Amniotic epithelial cell (primary cell): ENCODE measurements at places on chromosomes 7 and 10.

DNA sequence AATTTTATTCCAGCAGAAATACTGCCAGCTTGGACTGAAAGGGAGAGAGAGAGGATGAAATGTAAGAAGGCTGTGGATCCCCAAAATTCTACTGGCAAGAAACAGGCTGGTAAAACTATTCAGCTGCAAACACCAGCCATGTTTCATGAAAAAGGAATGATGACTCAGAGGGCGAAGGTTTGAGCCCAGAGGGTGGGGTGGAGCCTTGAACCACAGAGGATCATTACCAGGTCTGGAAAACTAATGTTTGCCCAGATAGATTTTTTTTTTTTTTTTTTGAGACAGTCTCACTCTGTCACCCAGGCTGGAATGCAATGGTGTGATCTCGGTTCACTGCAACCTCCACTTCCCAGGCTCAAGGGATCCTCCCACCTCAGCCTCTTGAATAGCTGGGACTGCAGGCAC lies 41.7 kb upstream of the NRF1 start:
- DNase-seq = peak; percentile 62

DNA sequence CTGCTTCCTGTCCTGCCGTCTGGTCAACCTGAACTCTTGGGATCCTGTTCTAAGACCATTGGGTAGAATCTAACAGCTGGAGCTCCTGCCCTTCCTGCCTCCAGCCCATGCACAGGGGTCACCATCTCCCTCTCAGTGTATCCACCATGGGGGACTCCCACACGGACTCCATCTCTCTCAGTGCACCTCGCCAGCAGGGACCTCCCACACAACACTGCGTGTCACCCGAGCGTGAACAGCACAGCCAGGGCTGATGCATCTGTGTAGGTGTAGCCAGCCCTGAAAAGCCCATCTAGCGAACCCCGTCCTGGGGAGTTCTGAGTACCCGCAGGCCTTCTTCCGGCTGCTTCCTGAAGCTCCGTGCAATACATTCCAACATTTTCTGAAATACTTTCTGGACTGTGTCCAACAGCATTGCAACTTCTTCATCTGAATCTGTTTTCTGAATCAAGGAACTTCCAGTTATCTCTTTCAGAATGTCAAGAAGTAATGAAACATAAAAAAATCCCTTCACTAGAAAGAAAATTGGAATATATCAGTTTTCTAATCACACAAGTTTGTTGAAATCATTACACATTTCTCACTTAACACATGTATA lies 52.5 kb downstream of the NCAPG2 start:
- peak; percentile 88 for DNase-seq

GRCh38 chr10:100338434-100339036 lies 8.5 kb upstream of the SCD start:
- no peak for DNase-seq

DNA sequence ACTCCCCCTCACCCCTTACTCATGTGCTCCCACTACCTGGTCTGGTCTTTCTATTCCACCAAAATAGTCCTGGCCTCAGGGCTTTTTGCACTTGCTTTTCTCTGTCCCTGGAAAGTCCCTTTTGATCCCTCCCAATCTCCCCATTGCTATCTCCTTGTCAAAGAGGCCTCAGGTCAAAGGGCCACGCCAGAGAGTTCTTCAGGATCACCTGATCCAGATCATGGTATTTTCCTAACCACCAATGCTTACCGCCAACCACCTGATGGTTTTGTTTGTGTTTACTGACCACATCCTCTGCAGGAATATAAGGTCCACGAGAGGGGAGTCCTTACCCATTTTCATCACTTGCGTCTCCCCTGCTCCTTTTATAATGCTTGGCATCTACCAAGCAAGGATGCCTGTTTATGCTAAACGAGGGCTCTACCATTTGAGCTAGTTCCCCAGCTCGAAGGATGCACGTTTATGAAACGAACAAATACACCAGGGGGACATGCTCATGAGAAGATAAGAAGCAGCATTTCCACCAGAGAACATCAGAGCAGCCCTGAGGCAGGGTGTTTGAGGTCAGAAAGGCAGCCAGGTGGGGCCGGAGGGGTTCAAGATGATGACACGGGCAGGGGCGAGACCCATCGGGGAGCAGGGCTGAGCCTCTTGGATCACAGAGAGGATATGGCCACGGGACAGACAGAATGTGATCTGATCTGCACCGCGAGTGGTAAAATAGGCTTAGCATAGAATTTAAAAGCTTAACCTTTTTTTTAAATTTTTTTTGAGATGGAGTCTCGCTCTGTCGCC lies 43.1 kb upstream of the FOXK1 start:
- DNase-seq = no peak

DNA sequence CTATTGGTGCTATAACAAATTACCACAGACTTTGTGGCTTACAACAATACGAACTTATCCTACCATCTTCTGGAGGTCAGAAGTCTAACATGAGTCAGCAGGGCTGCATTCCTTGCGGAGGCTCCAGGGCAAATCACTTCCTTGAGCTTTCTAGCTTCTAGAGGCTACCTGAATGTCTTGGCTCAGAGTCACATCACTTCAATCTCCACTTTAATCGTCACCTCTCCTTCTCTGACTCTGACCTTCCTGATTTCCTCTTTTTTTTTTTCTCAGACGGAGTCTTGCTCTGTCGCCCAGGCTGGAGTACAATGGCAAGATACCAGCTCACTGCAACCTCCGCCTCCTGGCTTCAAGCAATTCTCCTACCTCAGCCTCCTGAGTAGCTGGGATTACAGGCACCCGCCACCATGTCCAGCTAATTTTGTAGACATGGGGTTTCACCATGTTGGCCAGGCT lies 44.6 kb upstream of the ANAPC16 start:
- DNase-seq = peak; percentile 90

DNA sequence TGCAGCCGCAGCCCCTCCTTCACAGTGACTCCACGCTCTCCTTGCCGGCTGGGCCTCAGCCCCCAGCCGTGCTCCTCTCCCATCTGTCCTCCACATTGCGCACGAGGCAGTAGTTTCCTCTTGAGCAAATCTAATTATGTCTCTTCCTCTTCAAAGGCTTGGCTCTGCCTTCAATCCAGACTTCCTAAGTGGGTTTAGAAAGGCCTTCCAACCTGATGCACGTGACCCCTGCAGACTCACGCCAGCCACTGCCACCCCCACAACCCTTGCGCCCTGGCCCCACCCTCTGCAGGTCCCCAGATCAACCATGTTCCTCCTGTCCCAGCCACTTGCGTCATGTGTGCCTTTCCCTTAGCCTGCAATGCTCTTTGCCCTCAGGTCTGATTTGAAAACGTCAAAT lies 75.0 kb upstream of the ADAM12 start:
- no peak for DNase-seq

DNA sequence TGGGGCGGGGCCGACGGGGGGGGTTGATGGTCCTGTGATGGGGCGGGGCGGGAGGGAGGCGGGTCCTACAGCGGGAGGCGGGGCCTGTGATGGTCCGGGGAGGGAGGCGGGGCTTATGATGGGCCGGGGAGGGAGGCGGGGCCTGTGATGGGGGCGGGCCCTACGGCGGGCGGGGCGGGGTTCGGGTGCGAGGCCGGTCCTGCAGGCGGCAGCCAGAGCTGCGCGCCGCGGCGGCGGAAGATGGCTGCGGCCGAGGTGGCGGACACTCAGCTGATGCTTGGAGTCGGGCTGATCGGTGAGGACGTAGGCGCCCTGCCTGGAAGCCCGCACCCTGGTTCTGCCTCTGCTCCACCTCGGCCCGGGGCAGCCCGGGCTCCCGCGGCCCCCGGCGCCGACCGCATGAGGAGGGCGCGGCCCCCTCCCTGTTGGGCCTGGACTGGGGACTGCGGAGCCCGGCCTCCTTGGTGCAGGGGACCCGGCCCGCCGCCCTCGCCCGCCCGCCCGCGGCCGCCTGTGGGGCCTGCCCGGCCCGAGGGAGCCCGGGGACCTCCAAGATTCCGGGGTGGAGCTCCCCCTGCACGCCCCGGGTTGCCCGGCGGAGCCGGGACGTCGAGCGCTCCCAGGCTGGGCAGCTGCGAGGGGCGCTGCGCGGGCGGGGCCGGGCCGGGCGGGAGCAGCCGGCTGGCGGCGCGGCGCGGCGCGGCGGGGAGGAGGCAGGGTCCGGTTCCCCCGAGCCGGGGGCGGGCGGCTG lies at the start of gene DENND10:
Gene DENND10, plus strand, starts transcription at position 211 of the 751 bp plus-strand sequence. Its CDS starts 30 bp downstream, at position 241.
- DNase-seq = peak; percentile 67

- DNase-seq = peak; percentile 67
Observed at GRCh38 chr7:112201411-112201810, 4.8 kb downstream of the DOCK4 start.

DNA sequence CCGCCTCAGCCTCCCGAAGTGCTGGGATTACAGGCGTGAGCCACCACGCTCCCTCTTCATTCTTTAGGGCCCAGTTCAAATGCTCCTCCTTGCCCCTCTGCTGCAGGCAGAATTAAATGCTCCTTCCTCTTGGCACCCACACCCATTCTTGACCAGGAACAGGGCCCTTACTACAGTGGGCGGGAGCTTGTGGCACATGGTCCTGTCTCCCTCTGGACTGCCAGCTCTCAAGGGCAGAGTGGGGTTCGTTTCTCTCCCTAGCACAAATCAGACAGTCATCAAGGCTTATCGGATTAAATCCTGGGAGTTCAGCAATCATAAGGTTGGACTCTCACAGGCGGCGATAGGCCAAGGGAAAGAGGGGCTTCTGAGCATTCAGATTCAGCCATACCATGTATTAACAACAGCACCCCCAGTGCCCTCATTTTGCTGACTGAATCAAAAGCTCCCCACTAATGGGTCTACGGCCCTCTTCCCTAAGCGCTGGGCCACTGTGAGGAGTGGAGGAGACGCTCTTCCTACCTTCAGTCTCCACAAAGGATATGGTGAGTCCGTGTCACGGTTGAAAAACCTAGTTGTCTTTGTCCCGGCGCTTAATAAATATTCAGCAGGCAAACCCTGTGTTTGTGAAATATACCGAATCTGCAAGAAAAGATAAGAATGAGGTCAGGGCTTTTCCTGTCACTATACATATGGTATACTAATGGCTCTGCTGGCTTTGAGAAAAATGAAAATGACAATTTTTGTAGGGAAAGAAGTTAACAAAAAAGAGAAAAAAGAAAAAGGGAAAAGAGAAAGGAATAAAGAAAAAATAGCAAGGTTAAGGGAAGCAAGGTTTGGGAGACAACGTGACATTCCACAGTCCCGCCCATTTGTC lies 107.4 kb downstream of the CLEC2L start:
- no peak for DNase-seq

- DNase-seq = peak; percentile 96
Observed at GRCh38 chr7:133252858-133253518, at the start of gene EXOC4. Gene EXOC4, plus strand, starts transcription at chr7:133253078.

GRCh38 chr7:130216750-130217149 lies 9.1 kb downstream of the SSMEM1 start:
- DNase-seq = peak; percentile 18

DNA sequence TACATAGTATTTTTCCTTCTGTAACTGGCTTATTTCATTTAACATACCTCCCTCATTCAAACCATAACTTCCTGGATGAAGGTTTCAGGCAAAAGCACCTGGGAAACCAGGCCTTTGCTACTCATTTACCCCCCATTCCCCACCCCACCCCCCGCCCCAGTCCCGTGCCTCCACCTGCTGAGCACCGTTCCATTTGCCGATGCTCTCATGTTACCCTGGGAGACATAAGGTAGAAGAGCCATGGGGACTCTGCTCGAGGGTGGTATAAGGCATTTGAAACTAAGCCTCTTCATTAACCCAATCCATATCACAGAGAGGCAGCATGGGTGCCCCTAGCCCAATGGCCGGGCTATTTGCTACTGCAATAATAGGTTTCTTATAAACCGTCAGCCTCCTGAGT lies 22.2 kb upstream of the MCM10 start:
- no peak for DNase-seq

DNA sequence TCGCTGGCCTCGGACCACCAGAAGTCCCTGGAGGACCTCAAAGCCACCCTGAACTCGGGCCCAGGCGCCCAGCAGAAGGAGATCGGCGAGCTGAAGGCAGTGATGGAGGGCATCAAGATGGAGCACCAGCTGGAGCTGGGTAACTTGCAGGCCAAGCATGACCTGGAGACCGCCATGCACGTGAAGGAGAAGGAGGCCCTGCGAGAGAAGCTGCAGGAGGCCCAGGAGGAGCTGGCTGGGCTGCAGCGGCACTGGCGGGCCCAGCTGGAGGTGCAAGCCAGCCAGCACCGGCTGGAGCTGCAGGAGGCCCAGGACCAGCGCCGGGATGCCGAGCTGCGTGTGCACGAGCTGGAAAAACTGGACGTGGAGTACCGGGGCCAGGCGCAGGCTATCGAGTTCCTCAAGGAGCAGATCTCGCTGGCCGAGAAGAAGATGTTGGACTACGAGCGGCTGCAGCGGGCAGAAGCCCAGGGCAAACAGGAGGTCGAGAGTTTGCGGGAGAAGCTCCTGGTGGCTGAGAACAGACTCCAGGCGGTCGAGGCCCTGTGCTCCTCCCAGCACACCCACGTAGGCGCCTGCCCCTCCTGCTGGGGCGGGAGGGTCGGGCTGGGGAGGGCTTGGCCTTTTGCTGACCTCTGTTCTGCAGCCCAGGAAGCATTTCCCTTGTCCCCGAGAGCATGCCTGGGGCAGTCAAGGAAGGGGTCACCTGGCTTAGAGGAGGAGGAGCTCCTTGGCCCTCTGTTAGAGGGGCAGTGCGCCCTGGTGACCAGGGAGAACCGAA lies 77.3 kb upstream of the GTF2IRD1 start:
- DNase-seq = no peak

- no peak for DNase-seq
Observed at GRCh38 chr10:112981553-112981952, 31.5 kb downstream of the TCF7L2 start.

GRCh38 chr7:24721481-24722001 lies 35.7 kb downstream of the GSDME start:
- DNase-seq = no peak

GRCh38 chr10:10915215-10915614 lies 102.5 kb upstream of the CELF2 start:
- DNase-seq = peak; percentile 32

GRCh38 chr7:30027065-30027456 lies 559 bp upstream of the FKBP14 start:
- peak; percentile 76 for DNase-seq

DNA sequence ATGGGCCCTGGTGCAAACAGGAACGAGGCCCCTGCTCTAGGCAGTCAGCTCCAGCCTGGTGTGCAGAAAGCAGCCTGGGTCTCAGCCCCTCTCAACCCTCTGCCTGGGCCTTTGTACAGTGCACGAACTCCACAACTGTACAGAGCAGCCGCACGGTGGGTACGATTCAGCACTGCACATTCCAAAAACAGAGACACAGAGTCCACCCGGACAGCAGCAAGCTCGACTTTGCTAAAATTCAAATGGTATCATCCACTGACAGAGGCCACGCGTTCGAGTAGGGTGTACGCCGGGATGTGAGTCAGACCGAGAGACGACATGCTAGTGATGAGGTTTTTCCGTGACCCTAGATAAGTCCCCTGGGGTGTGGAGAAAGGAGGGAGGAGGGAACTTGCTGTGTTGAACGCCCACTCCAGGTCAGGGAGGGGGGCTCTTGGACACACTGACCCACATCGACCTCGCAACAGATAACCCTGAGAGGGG lies 65.6 kb upstream of the PDGFA start:
- no peak for DNase-seq
